ENCODE measurements at places on chromosomes 4 and X.

DNA sequence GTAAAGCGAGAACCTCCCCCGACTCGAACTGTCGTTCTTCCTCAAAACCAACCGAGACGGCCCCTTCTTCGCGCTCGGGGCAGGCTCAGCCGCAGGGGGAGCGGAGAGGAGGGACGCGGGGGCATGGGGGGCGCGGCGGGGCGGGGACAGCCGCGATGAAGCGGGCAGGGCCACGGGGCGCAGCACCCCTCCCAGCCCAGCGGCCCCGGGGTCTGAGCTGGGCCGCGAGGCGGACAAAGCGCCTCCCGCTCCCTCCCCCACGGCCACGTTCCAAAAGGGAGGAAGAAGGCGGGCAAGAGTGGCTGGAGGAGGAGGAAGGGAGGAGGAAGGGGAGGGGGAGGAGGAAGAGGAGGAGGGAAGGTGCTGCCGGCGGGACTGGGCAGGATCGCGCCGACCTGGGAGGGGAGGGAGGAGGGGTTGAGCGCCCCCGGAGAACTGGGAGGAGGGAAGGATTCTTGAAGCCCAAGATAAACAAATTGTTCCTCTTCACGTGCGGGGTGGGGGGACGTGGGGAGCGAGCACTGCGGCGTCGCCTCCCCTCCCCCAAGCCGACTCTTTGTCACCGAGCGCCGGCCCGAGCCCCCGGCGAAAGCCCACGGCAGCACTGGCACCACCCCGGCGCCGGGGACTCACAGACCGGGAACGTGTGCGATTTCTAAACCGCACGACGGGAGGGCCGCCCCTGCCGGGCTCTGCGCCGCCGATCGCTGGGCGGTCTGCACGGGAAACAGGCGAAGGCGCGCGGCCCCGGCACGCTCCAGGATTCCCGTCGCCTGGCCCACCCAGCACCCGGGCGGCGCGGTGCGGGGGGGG, 2.9 kb downstream of the MAML3 start:
- peak; percentile 69 for DNase-seq

GRCh38 chr4:124535003-124535402, 177.5 kb downstream of the ANKRD50 start:
- no peak for DNase-seq

DNA sequence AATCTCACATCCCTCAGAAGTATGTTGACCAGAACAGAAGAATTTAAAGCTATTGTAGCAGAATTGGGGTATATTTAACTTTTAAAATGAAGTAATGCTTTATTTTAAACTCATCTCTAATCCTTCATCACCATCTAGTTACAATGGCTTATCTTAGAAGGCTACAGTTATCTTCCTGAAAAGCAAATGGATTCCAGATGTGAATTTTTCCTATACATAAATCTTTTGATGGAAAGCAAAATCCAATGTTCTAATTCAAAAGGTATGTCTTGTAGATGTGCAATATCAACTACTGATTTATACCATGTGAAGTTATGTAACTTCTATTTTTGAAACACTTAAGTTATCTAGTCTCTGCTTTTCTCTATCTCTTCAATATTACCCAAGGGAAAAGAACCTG, 47.6 kb downstream of the CCNG2 start:
- no peak for DNase-seq

- DNase-seq: no peak
Observed at GRCh38 chr4:158322109-158322508, 111.8 kb downstream of the TMEM144 start.

GRCh38 chrX:80879143-80879542, 69.5 kb upstream of the BRWD3 start:
- no peak for DNase-seq

DNA sequence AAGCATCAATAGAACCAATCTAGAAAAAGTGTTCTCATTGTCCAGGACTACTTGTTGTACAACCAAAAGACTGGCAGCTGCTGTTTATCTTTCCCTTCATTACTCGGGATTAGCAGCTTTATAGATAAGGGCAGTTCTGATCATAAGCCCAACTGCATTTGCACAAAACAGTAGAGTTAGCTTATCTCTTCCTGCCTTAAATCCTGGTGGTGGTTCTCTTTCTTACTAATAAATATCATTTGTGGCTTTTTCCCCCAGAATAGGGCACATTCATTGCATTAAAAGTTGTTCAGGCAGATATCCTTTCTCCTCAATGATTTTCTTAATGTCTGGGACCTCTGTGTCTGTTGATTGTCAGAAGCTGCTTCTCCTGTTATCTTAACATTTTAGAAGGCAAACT, 20.2 kb upstream of the RRAGB start:
- no peak for DNase-seq

DNA sequence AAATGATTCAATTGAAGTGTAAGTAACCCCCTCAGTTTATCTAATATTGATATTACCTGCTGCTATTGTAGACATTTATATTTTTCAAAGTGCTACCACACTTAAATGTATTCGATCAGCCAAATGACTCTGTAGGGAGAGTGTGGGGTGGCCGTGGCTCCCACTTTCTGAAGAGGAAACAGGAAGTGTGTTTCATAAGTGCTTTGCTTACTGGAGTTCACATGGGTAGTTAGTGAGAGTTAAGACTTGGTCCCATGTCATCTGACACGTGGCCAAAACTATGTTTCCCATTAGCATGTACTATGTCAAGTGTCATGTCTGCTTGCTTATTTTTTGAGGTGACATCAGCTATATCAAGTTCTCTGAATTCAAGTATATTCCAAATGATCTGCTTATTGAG, 308.1 kb upstream of the GATB start:
- no peak for DNase-seq

DNA sequence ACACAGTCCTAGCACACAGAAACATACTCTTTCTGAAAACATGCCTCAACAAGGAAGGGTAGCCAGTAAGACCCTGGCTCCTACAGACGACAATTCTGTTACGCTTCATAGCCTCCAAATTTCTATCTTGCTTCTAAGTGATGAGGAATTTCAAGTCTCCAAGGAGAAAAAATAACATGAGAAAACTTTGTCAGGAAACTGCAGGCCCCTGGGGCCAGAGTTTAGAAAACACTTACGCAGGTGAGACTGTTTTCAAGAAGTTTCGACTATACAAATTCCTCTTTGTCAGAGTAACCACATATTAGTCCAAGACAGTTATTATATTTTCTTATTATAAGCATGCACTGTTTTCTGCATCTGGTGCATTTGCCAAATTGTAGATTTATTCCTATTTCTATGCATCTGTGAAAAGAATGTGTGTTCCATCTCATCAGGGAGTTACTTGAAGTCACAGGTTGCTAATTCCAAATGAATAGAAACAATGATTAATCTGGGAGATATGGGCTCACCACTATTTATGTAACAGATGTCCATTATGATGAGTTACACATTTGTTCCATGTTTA, 30.3 kb upstream of the HCCS start:
- no peak for DNase-seq
